ENCODE measurements at places on chromosomes 1 and 21. TPM values are rescaled to one million over a fixed set of nuclear protein-coding genes. Genes with fewer than 3 reads are reported as not detected.

Gene PTPN7
- 0.16 TPM for total RNA-seq

Gene GJA8
- total RNA-seq, result not detected

Gene TDRD5
- 2.7 TPM for total RNA-seq

Gene FGR
- 0.78 TPM for total RNA-seq

Gene CYP4B1
- total RNA-seq, result not detected

Gene ASTN1
- total RNA-seq, result 67.4 TPM

Gene OR10Z1
- not detected for total RNA-seq

Gene GBP5
- total RNA-seq, result 1.6 TPM

Gene L1TD1
- not detected for total RNA-seq

Gene SH2D5
- total RNA-seq, result 0.62 TPM

Gene TFB2M
- 17.0 TPM for total RNA-seq

Gene PPFIA4
- 11.1 TPM for total RNA-seq

Gene NEXN
- total RNA-seq, result 0.31 TPM

Gene CD1D
- total RNA-seq, result 1.6 TPM

Gene OR14K1
- not detected for total RNA-seq

Gene DNASE2B
- total RNA-seq, result 0.16 TPM

All from occipital lobe (tissue), 3 donors.